ENCODE measurements at places on chromosomes 16 and 17.

DNA sequence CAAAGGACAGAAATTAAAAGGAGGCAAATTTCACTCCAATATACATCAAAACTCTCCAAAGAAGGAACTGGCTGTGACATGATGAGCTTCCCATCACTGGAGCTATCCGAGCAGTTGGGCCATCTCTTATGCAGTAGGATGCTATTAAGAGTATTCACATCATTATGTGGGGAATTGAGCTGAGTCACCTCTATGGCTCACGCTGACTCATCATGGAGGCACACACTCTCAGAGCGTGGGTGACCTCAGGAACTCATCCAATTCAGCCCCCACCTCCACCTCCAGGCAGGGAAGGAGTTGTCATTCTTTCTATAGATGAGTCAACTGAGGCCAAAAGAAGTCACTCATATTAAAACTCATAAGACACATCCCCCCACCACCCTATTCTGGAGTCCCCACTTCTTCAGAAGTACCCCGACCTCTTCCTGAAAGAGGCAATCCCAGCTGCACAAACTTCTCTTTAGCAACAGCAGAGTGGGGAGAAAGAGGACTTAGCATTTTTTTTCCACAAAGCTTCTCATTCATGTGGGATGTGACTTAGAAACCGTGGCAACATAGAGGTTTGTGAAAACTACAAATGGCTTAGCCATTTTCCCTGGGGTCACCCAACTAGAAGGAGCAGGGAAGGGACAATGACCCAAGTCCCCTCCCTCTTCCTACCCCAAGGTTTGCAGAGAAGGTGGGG, 32.5 kb downstream of the ABCC12 start:
- ATAC-seq = peak; percentile 83

- no peak for ATAC-seq
Observed at GRCh38 chr16:81277541-81278080, 37.2 kb upstream of the GAN start.

GRCh38 chr16:57918444-57918843, 52.5 kb downstream of the CNGB1 start:
- ATAC-seq = no peak

DNA sequence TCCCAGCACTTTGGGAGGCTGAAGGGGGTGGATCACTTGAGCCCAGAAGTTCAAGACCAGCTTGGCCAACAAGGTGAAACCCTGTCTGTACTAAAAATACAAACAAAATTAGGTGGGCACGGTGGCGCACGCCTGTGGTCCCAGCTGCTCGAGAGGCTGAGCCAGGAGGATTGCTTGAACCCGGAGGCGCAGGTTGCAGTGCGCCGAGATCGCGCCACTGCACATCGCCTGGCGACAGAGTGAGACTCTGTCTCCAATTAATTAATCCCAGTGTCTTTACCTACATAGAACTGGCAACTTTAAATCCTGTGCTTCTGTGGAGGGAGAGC, 1.5 kb upstream of the ELOB start:
- ATAC-seq = no peak

- ATAC-seq = no peak
Observed at GRCh38 chr17:64106918-64107317, 23.0 kb downstream of the ERN1 start.

DNA sequence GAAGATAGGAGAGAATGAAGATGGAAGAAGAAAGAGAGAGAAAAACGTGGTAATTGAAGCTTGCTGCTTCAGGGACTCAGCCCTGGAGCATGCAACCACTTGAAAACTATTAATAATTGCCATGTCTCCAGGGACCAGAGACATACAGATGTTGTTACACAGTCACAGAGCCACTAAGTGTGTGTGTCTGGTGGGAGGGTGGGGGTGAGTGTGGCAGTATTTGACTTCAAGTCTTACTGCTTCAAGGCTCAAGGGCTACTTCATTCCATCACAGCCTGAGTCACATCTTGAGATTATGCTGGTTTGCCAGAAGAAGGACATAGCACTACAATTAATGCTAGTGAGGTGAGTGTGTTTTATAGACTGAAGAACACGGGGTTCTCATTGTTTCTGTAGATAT, 202.2 kb downstream of the CDH8 start:
- ATAC-seq = no peak

DNA sequence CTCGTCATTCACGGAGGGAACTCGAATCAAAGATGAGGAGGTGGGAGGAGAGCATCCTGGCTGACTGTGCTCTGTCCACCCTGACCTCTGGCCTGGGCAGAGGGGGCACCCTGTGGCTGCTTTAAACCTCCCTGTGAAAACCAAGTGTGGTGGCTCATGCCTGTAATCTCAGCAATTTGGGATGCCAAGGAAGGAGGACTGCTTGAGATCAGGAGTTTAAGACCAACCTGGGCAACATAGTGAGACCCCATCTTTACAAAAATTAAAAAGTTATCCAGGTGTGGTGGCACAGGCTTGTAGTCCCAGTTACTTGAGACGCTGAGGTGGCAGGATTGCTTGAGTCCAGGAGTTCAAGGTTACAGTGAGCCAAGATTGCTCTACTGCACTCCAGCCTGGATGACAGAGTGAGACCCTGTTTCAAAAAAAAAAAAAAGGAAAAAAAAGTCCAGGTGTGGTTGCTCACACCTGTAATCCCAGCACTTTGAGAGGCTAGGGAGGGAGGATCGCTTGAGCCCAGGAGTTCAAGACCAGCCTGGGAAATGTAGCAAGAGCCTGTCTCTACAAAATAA, 5.8 kb upstream of the CDK3 start:
- ATAC-seq = no peak

- ATAC-seq = no peak
Observed at GRCh38 chr17:6195123-6195522, 124.9 kb downstream of the WSCD1 start.

GRCh38 chr17:74541176-74542111, 4.5 kb downstream of the CD300C start:
- ATAC-seq = no peak

Measured in SK-N-SH treated with all-trans-retinoic acid at 6 μM for 48 hours (cell line).